HFFc6 (cell line): ENCODE measurements at places on chromosomes 2 and 18.

GRCh38 chr18:22517356-22517755, 99.6 kb upstream of the CTAGE1 start:
- no peak for DNase-seq

- no peak for DNase-seq
These were observed 49.8 kb upstream of the LGALSL start for GRCh38 chr2:64404002-64404731.

DNA sequence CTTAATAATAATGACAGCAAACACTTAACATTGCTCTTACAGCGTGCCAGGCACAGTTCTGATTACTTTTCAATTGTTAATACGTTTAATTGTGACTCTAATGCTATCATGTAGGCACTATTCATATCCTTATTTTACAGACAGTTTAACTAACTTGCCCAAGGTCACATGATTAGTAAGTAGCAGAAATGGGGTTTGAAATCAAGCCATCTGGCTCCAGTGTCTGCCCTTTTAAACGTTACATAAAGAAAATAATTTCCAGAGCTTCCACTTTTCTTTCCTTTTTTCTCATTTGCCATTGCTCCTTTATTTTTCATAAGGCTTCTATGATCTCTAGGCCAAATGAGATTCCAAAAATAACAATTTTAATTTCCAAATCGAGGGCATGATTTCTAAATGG, 50.6 kb upstream of the IKZF2 start:
- no peak for DNase-seq

GRCh38 chr18:74806700-74807416, 209.2 kb downstream of the ZNF407 start:
- peak; percentile 90 for DNase-seq

DNA sequence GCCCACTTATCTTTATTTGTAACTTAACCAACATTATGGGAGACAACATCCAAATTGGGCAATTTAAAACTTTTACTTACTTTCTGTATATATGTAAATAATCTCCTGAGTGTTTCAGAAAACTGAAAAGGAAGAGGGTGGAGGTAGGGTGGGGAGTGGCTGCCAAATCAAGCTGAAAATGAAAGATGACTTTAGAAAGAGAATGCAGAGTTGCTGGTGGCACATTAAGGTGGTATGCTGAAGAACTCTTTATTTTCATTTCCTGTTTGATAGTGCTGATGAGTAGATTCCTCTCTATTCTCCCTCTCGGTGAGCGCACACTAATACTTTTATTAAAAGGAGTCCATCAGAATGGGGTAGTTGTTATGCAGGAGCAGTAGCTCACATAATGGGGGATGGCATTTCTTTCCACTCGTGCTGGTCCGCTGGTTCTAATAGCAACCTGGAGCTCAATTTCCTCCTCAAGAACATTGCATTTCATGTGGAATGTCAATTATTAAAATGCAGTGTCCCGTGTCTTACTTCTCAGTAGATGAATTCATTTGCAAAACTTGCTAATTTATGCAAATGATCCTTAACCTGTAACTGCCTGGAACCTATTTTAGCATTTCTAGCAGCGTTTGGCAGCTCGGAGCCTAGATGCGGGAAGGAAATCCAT, 466.9 kb upstream of the HNRNPA3 start:
- no peak for DNase-seq

- peak; percentile 78 for DNase-seq
These were observed 25.7 kb upstream of the CRIM1 start for GRCh38 chr2:36329746-36330472.

DNA sequence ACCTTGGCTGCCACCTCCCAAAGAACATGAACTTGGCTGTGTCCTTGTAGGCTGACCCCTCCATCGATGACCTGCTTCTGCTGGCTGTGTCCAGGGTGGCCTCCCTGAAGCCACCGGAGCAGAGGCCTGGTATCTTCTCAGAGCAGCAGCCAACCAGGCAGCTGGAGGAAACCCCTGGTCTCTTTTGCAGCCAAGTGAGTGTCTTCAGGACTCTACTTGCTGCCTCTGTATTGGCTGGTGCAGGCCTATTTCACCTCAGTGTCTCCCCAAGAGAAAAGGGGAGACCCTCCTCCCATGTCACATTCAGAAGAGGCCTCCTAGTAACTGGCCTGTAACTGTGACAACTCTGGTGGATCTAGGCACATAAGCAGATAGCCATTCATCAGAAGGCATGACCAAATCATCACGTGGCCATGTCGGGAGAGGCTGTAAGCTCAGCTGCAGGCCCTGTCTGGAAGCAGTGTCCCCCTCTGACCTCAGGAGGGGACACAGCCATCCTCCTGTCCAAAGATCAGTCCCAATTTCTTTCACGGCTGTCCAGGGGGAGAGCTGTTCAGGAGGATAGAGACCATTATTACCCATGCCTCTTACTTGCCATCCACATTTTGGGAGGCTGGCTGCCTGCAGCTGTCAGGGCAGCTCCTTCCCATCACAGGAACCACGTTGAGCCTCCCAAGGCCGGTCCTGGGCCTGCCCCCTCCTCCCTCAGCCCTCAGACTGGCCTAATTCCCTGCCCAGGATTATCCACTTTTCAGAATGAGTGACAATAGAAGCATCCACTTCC, 20.9 kb upstream of the ROCK2 start:
- DNase-seq = no peak

DNA sequence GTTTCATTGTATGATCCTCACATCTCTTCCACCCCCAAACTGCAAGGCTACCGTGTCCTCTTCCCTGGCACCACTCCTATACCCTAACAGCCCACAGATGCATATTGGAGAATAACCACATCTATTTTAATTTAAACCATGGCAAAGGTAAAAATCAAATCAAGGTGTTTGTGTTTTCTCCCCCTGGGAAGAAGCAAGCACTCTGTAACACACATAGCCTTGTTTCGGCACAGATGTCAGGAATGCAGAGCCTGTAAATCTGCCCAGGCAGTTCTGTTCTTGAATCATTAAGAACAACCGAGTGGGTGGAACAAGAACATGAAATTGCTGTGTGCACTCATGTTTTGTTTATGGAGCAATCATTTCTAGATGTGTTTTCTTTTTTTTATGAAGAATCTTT, 6.8 kb upstream of the COX7A2L start:
- DNase-seq = no peak

GRCh38 chr2:20071397-20072383, 20.3 kb upstream of the LAPTM4A start:
- DNase-seq = peak; percentile 87

GRCh38 chr2:215283221-215283620, 28.6 kb upstream of the ATIC start:
- DNase-seq = no peak

GRCh38 chr18:48819276-48819675, 131.5 kb downstream of the SMAD7 start:
- DNase-seq = no peak
